BE2C (cell line): ENCODE measurements at places on chromosomes 4 and X.

GRCh38 chr4:74541667-74542066 is 96.7 kb downstream of the AREG start:
- DNase-seq: no peak

DNA sequence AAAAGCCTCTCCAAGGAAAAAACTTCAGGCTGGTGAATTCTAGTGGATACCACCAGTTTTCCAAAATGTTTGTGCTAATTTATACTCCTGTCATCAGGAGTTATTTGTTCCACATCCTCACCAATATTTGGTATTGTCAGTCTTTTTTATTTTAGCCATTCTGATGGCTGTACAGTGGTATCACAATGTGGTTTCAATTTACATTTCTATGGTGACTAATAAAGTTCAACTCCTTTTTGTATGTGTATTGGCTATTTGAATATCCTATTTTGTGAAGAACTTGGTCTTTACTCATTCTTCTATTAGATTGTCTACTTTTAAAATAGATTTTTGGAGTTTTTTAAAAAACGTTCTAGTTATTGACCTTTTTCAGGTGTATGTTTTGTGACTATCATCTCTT is 33.0 kb upstream of the FRAS1 start:
- no peak for DNase-seq

DNA sequence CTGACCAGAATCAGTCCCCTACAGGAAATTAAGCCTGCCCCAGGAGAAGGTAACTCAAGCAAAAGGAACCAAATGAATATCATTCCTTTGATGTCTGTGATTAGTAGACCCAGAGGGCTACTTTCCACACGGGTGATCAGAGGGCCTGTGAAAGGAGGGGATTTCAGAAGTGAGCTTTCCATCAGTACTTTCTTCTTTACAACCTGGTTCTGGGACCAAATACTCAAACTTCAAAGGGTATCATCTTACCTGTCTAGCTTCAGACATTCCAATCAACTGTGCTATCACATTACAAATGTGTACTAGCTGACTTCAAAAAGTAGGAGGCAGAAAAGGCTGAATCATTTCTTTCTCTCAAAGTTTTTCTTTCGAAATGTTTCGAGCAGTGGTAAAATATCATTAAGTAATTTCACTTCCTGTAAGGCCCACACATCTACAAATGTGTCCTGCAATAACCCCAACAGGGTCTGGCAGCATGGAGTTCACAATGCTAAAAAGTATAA is 23.9 kb downstream of the ACSL4 start:
- DNase-seq: no peak

- DNase-seq: no peak
Observed at GRCh38 chr4:37680089-37680488, 6.1 kb downstream of the RELL1 start.

DNA sequence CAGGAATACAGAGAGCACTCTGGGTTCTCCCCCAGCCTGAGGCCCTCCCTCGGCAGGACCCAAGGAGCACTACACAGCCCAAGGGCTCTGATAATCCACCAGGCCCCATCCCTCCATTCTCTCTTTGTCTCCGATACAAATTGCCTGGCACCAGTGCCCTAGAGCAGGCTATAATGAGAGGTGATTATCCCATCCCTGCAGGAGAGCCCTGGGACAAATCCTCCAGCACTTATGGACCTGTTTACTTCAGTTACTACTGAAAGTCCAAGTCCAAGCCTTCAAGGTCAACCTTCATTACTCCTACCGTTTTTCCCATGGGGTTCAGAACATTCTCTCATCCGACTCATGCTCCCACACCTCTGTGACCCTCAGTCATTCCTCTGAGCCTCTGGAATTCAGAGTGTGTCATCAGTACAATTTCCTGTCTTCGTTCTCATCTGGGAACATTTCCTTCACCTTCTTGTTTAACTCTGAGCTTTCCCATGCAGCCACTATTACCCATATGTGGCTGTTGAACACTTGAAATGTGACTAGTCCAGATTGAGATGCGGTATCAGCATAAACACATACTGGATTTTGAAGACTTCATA is 299.0 kb downstream of the RAPGEF2 start:
- DNase-seq: no peak

GRCh38 chr4:7526491-7526890 is 91.8 kb upstream of the PSAPL1 start:
- no peak for DNase-seq

DNA sequence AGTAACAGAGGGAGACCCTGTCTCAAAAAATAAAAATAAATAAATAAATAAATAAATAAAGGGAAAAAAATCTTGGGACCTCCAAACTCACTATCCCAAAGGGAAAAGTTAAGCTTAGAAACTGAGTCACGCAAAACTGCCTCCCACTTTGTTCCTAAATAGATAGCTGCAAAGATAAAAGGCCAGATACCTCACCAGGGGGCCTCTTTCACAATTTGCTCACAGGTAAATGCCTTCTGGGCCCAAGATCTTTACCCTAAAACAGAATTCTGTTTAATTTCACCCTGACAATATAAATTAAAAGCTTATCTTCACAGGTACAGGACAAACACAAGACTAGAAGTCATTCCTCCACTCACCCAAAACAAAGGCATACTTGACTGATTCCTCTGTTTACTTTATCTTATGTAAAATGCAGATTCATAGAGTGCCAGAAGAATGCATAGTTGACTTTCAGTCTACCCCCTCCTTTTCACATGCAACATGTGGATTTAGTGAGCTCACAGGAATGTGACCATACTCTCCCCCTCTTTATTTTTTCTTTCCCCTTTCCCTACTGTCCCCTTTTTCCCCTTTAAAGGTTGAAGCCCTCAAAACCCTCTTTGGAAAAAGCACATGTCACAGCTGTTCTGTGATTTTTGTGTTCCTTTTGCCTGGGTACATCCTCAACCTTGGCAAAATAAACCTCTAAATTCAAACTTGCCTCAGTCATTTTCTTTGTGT is 23.4 kb downstream of the ELF2 start:
- no peak for DNase-seq

GRCh38 chrX:40912576-40912975 is 172.7 kb upstream of the USP9X start:
- DNase-seq: no peak

- DNase-seq: no peak
Observed at GRCh38 chr4:43423276-43423675, 530.8 kb downstream of the GRXCR1 start.

GRCh38 chr4:77145842-77146185 is 11.2 kb upstream of the CCNG2 start:
- DNase-seq: no peak

DNA sequence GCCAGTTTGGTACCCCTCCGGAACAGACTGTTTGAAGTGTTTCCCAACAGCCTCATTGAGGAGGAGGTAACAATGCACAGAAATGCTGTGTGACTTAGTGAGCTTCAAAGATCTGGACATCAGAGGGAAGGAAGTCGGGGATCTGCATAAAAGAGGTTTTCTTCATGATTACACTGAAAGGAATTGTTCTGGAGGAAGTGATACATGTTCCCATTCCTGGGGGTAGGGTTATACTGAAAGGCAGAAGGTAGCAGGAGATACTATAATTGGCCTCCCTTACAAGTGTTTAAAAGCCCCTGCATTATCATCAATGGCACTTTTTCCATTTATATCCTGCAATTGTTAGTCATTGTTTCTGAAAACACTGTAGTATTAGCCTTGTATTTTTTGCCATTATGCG is 94.0 kb upstream of the DKK2 start:
- no peak for DNase-seq

DNA sequence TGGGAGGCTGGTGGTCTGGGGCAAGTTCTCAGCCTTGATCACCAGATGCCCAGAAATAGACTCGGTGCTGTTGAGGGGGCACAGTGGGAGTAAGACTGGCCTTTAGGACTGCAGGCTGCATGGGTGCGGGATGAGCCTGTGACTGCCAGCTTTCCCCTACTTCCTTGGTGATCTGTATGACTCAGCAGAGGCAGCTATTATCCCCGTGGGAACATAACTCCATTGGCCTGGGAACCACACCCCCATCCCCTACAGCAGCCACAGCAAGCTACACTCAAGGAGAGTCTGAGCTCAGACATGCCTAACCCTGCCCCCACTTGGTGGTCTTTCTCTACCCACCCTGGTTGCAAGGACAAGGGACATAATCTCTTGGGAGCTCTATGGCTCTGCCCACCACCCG is 20.6 kb downstream of the CLIC2 start:
- DNase-seq: no peak

- DNase-seq: no peak
Observed at GRCh38 chrX:10922159-10922558, 189.0 kb upstream of the HCCS start.

DNA sequence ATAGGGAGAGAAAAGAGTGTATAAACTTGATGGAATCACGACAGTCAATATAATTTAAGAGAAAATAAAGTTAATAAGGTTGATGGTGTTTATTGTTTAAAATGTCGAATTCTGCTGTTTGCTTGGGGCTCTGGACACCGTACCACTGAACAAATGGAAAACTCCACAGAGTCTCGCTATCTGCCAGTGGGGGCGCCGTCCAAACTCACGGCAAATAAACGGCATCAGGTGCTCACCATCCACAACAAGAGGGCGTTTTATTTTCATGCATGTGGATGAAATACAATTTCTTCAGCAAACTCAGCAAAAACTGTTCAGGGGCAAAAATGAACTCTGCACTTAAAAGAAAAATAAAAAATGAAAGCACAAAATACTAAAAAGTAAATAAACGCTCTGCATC is 46.6 kb upstream of the FAM47C start:
- no peak for DNase-seq

- DNase-seq: no peak
Observed at GRCh38 chr4:156725257-156725656, 246.3 kb downstream of the PDGFC start.

- DNase-seq: no peak
Observed at GRCh38 chr4:90060039-90060438, 67.2 kb upstream of the CCSER1 start.

GRCh38 chr4:62709618-62710252 is 1509.6 kb downstream of the ADGRL3 start:
- no peak for DNase-seq

DNA sequence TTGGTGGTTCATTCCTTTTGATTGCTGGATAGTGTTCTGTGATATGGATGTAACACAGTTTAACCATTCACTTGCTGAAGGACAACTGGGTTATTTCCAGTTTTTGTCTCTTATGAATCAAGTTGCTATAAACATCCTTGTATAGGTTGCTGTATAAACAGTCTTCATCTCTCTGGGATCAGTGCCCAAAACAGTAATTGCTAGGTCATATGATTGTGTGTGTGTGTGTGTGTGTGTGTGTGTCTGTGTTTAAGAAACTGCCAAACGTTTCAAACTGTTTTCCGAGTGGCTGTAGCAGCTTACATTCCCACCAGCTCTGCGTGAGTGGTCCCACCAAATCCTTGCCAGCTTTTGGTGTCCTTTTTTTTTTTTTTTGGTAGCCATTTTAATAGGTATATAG is 60.4 kb downstream of the F11 start:
- DNase-seq: no peak

GRCh38 chr4:125702406-125702805 is 387.7 kb downstream of the FAT4 start:
- no peak for DNase-seq

GRCh38 chrX:107678957-107679740 is 50.8 kb downstream of the PRPS1 start:
- DNase-seq: peak; percentile 36
